ENCODE measurements at places on chromosomes 12 and 14. TPM values are rescaled to one million over a fixed set of nuclear protein-coding genes. Genes with fewer than 3 reads are reported as not detected.

CFL2 gene
- total RNA-seq = 55.2 TPM

GALNT6 gene
- total RNA-seq = 0.75 TPM

ABHD12B gene
- total RNA-seq = not detected

KCNJ8 gene
- total RNA-seq = 8.9 TPM

KRT75 gene
- total RNA-seq = not detected

KRT6B gene
- total RNA-seq = not detected

RAD9B gene
- not detected for total RNA-seq

OR4E2 gene
- not detected for total RNA-seq

CPNE6 gene
- not detected for total RNA-seq

ZDHHC22 gene
- total RNA-seq = not detected

SOAT2 gene
- not detected for total RNA-seq

SGPP1 gene
- 10.1 TPM for total RNA-seq

CREBL2 gene
- total RNA-seq = 42.1 TPM

FNTB gene
- 10.0 TPM for total RNA-seq

C3AR1 gene
- 0.30 TPM for total RNA-seq

KRT72 gene
- not detected for total RNA-seq

MYH6 gene
- not detected for total RNA-seq

VTI1B gene
- total RNA-seq = 75.7 TPM

Measured in smooth muscle cell of the coronary artery (primary cell).